GM12865 (cell line): ENCODE measurements at places on chromosomes 4 and X.
A peak's percentile ranks its signal among the peaks of the same experiment; 100 is the strongest.

- DNase-seq = no peak
Measured at GRCh38 chr4:181731900-181732299, 511.3 kb upstream of the TENM3 start.

DNA sequence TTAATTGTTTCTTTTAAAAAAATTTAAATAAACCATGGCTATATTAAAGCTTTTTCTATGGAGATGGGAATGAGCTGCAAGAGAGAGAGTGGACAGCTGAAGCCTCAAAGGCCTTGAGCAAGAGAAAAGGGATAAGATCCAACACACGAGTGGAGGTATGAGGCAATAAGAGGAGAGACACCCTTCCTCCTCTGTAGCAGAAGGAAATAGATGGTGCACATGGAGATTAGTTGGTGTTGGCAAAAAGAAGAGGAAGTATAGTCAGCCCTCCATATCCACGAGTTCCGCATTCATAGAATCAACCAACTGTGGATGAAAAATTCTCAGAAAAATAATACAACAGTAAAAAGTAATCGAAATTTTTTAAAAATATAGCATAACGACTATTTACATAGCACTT, 3.2 kb downstream of the CXorf38 start:
- no peak for DNase-seq

GRCh38 chrX:97563531-97564133, 679.9 kb downstream of the RPA4 start:
- DNase-seq = peak; percentile 81

DNA sequence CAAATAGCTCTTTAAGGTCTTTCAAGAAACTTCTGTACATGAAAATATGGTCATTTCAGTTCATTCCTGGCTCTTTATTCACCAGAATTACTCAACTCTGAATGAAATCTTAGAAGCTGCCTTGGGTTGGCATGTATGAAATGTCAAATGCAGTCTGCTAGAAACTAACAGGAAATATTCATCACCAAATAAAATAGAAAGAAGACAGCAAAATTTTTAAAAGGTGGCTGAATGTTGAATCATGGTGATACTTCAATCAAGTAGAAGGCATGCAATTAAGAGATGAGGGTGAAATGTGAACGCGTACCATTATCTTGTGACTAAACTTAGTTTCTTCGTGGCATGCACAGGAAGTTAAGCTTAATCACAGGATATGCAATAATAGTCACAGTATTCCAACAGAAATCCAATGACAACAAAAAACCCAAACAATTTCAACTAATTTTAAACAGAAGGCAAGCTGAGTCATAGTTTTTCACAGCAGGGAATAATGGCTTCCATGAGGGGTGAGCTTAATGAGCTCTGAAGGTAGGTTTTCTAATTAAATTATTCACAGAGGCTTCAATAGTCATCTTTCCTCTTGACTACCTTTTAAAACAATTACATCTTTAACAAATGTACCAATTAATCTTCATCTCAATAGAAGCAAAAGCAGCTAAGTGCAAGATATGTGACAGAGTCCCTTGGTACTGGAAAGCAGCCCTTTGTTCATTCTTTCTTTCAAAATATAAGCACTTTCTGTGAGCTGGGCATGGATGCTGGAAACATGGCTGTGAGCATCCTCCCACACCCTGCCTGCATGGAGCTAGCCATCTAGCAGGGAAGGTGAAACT, 44.5 kb downstream of the SCFD2 start:
- DNase-seq = no peak

DNA sequence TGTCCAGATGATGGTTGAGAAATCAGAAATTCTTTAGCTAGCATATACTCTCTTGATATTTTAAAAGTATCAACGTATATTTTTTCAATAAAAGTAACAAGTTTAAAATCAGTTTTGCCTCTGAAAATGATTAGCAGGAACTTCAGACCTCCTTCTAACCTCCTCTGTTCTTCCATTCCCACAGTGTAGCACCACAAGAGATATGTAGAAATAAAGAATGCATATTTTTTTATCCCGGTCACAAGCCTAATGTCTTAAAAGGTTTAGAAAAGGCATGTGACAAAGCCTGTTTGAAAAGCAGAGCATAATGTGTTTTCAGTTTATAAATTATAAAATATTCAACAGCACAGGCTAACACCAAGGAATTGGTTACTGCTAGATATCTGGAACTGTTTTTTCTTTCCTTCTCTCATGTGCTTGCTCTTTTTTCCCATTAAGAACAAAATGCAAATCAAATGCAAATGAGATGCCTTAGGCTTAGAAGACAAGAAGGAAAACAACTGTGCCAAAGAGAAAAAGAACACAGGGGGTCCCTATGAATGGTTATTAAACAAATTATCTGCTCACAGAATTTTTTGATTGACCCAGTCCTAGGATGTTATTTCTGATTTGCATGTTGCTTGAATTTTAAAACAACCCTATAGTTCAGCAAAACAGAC, 351.7 kb upstream of the FAM241A start:
- no peak for DNase-seq

DNA sequence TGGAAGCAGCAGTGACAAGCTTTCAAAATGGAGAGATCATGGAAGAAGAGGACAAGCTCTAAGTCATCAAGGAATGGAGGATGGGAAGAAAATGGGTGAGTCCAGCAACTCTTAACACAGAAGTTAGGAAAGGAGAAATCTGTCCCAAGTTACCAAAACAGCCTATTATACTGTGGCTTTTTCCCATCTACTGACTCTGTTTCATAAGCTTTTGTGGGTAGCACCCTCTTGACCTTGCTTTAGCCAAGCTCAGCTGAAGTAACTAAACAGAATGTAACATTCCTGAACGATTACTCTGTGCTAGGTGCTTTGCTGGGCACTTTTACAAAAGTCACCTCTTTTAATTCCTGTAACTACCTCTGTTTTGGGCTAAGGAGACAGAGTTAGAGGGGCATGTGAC, 54.9 kb downstream of the MAP7D2 start:
- DNase-seq = no peak

DNA sequence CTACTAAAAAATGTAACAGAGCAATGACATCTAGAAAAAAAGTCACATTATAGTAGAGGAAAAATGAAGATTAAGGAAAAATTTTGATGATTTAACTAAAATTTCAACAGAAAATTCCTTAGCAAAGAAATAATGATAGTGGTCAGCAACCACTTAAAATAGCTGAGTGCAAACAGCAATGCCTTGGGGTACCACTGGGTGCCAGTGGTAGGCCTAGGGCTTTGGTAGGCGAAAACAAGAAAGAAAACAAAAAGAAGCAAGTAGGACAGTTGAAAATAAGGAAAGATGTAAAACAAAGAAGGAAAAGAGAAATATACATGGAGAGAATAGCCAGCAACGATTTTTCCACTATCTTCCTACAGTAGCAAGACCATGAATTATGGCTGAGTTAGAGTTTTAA, 313.5 kb upstream of the IRS4 start:
- DNase-seq = no peak
